Hypothalamus (tissue), 51 donors: ENCODE measurements at places on chromosomes 2 and 18.

- DNase-seq, result no peak
Measured at GRCh38 chr2:71767663-71768062, 314.3 kb downstream of the DYSF start.

DNA sequence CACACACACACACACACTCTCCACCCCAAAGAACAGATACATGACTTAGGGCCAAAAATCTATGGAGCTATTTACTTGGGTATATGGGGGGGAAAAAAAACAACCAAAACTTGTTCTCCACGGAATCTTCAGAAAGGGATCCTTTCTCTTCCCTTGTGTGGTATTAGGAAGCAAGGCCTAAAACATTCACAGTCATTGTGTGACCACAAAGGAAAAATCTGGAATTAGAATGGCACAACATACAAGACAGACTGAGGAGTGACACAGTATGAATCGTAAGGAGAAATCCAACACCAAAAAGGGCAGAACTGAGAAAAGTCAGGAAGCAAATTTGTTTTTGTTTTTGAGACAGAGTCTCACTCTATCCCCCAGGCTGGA is 70.3 kb downstream of the ASXL2 start:
- DNase-seq, result no peak

GRCh38 chr2:158113741-158114295 is 12.1 kb downstream of the UPP2 start:
- DNase-seq, result no peak

- no peak for DNase-seq
Measured at GRCh38 chr2:26139269-26140183, 33.4 kb upstream of the GAREM2 start.

DNA sequence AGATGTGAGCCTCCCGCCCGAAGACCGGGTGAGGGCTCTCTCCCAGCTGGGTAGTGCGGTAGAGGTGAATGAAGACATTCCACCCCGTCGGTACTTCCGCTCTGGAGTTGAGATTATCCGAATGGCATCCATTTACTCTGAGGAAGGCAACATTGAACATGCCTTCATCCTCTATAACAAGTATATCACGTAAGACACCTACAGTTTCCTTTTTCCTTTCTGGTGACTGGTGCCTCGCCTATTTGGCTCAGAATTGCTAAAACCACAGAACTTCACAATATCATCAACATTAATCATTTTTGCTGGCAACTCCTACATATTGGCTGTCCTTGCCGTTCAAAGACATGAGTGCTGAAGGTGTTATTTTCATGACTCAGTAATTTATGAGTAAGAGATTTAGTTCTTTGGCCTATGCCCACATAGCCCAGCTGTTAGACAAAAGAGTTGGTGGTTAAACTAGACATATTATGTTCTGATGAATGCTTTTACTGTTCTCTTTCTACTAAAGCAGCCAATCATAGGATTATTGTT is 2.2 kb downstream of the STAMBP start:
- no peak for DNase-seq

DNA sequence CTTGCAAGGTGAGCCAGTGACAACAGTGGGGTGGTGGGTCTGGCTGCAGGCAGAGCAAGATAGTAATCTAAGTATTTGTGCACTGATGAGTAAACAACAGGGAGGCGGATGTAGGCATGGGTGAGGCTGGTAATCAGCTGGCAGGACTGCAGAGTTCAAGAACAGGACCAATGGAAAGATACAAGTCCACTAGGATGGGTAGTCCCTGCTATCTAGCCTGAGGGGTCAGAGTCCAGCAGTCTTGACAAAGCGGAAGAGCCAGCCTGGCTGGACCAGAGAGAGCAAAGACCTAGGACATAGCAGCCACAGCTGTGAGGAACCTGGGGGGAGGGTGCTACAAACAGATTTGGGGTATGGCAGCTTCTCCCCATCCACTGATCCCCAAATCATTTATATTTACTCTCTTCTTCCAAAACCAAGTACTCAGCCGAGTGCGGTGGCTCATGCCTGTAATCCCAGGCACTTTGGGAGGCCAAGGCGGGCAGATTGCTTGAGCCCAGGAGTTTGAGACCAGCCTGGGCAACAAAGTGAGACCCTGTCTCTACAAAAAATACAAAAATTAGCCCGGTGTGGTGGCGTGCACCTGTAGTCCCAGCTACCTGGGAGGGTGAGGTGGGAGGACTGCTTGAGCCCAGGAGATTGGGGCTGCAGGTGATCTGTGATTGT is 25.9 kb downstream of the VIL1 start:
- no peak for DNase-seq
